Adrenal gland (tissue), 19 donors: ENCODE measurements at places on chromosomes 12 and 14. TPM values are rescaled to one million over a fixed set of nuclear protein-coding genes. Genes with fewer than 3 reads are reported as not detected.

The FAR2 gene
- polyA plus RNA-seq = 10.3 TPM

- H3K4me1 ChIP-seq = no peaks in the 10 kb centered on the region
- no peaks in the 10 kb centered on the region for H3K36me3 ChIP-seq
- H3K4me3 ChIP-seq = no peak overlapping the region
- H3K27me3 ChIP-seq = no peaks in the 10 kb centered on the region
Measured at GRCh38 chr14:22811722-22812121, 3.5 kb downstream of the SLC7A7 start.

DNA sequence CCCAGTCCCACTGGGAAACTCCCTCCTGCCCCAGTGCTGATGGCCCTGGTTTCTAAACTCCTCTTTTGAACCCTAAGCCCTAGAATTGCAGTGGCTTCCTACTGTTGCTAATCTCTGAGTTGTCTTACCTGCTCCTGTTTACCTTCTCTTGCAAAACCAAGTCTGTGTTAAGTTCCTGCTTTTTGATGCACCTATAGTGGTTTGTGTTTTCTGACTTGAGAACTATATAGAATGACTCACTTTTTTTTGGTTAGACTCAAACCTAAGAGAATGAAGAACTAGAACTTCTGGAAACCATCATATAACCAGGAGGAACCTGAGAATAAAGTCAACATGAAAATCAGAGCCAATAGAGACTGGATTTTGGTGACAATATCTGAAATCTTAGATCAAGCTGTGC, 5.5 kb upstream of the GAS2L3 start:
- no peak for DNase-seq
- H3K4me3 ChIP-seq = no peak overlapping the region
- H3K4me1 ChIP-seq = peaks cover 4% of the 10 kb centered on the region
- H3K27me3 ChIP-seq = no peaks in the 10 kb centered on the region
- H3K36me3 ChIP-seq = no peaks in the 10 kb centered on the region
- peak overlapping the region; percentile 18 for H3K27ac ChIP-seq

DNA sequence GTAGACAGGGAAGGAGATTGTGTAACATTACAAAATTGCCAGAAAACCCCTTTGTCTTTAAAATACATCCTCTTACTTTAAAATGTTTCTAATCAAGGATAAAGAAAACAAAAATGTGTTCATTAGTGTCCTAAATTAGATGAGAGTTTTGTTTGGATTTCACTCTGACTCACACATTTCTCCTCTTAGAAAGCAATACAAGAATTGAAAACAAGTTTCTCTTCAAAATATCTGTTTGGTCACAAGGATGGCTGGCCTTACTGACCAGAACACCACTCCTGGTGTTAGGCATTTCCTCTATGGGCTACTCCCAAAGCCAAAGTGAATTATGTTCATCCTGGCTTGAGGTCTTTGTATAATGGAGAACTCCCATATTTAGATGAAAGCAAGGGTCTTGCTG, 6.4 kb downstream of the GUCY2C start:
- H3K27me3 ChIP-seq = no peaks in the 10 kb centered on the region
- DNase-seq = no peak
- H3K27ac ChIP-seq = no peak overlapping the region
- H3K4me3 ChIP-seq = no peak overlapping the region
- no peaks in the 10 kb centered on the region for H3K4me1 ChIP-seq

DNA sequence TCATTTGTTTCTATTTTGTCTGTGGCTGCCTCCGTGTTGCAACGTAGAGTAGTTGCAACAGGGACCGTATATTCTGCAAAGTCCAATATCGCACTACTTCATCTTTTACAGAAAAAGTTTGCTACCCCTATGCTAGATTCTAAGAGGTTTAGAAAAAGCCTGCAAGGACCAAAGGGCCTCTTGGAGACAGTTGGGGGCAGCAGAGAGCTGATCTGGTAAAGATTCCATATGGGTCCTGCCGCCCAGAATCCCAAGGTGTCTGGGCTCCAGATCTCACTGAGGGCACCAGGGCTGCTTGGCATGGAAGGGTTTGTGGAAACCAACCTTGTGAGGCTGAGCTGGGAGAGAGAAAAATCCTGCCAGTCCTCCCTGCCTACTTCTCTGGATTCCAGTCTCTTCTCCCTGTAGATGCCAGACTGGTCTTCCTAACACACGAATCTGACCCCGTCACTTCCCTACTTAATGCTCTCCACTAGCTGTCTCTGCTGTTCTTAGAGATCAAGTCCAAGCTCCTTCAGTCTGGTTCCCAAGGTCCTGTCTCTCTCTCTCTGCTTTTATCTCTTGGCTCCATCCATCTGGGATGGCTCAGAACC, 74.6 kb downstream of the GLRX5 start:
- no peak overlapping the region for H3K4me3 ChIP-seq
- DNase-seq = peak; percentile 57
- no peaks in the 10 kb centered on the region for H3K4me1 ChIP-seq
- H3K27ac ChIP-seq = no peak overlapping the region
- H3K36me3 ChIP-seq = no peaks in the 10 kb centered on the region

GRCh38 chr12:82852529-82852928, 165.8 kb downstream of the TMTC2 start:
- no peak overlapping the region for H3K27ac ChIP-seq
- H3K4me3 ChIP-seq = no peak overlapping the region
- H3K27me3 ChIP-seq = no peaks in the 10 kb centered on the region
- H3K36me3 ChIP-seq = no peaks in the 10 kb centered on the region
- no peak for DNase-seq

DNA sequence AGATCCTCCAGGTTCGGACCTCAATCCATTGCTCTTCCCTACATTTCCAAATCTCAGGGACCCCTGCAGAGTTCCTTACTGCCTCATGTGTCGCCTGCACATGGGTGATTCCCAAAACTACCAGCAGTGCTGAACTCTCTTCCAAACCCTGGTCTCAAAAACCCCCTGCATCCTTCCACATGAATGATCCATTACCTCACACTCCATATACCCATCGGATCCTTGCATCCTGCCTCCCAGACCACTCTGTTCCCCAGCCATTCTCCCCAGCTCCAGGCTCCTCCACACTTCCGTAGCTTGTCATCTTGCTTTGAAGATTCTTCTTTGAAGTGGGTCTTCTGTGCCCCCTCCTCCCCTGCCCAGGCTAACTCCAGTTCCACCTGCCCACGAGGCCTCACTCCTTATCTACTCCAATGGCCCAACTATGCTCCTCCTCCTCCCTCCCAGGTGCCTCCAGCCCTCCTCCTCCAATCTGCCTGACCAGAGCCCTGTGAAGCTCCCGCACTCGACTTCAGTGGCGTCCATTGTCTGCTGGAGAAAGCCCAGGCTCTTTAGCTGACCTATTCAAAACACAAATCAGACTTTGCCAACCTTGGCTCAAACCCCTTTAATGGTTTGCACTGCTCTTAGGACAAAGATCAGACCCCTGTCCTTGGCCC, 13.8 kb downstream of the RAPGEF3 start:
- no peak overlapping the region for H3K4me3 ChIP-seq
- H3K27me3 ChIP-seq = no peaks in the 10 kb centered on the region
- no peaks in the 10 kb centered on the region for H3K4me1 ChIP-seq
- no peak overlapping the region for H3K27ac ChIP-seq
- no peaks in the 10 kb centered on the region for H3K36me3 ChIP-seq
- DNase-seq = no peak

DNA sequence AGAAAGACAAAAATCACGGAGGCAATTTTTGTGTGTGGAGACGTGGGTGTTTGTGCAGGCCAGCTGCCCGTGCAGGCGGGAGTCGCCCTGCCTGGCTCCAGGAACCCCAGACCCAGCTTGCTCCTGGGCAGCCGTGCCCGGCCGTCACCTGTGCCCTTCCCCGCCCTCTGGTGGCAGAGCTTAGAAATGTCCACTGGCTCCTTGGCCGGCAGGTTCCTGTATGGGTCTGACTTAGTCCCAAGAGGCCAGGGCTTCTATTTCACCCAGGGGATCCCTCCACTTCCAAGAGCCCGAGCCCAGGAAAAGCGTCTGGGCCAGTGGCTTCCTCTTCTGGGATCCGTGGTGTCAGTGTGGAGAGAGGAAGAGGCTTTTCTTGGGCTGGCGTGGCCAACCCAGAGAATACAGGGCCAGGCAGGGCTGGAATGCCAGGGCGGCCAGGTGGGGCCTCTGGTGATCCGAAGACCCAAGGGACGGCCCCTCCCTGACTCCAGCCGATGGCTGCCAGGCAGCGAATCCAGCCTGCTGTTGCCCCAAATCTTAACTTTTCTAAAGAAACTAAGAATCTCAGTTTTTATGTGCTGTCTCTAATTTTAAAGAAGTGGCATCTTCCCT, 120.9 kb downstream of the TMEM132C start:
- no peaks in the 10 kb centered on the region for H3K4me1 ChIP-seq
- H3K27me3 ChIP-seq = no peaks in the 10 kb centered on the region
- H3K36me3 ChIP-seq = no peaks in the 10 kb centered on the region
- no peak overlapping the region for H3K27ac ChIP-seq
- DNase-seq = peak; percentile 68

- no peak for DNase-seq
- H3K36me3 ChIP-seq = no peaks in the 10 kb centered on the region
- H3K27ac ChIP-seq = no peak overlapping the region
- H3K4me1 ChIP-seq = no peaks in the 10 kb centered on the region
- no peaks in the 10 kb centered on the region for H3K27me3 ChIP-seq
Measured at GRCh38 chr14:99077076-99077843, 194.7 kb downstream of the BCL11B start.

DNA sequence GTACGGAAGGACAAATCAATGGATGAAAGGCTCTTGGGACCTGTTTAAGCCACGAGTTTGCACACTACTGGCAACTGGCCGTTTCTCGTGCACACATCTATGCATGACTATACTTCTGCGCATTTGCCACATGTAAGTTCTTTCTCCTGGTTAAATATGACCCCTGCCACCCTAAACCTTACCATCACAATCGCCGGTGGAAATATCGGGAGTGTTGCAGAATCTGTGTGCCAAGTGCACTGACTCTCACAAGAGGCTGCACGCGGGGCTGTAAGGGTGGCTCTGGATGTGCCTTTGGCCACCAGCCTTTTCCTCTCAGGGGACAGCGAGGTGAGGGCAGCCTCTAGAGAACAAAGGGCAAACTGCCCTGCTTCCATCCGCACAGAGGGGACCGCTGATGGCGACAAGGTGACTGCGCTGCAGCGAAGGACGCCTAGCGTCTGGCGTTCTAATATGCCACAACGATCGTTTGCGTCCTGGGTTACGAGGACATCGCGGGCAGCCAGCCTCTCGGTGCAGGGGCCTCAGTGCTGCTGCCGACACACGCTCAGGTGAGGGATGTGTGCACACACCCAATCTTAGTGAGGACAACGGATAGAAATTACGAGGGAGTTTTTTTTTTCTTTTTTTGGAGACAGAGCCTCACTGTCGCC, 232.2 kb downstream of the PCNX1 start:
- H3K4me1 ChIP-seq = peaks cover 13% of the 10 kb centered on the region
- H3K27me3 ChIP-seq = no peaks in the 10 kb centered on the region
- H3K36me3 ChIP-seq = no peaks in the 10 kb centered on the region
- H3K27ac ChIP-seq = no peak overlapping the region
- peak; percentile 12 for DNase-seq
- H3K4me3 ChIP-seq = no peak overlapping the region

GRCh38 chr14:71366861-71367260, 459.6 kb downstream of the PCNX1 start:
- H3K27ac ChIP-seq = no peak overlapping the region
- peaks cover 42% of the 10 kb centered on the region for H3K4me1 ChIP-seq
- H3K4me3 ChIP-seq = no peak overlapping the region
- H3K27me3 ChIP-seq = no peaks in the 10 kb centered on the region
- DNase-seq = no peak

GRCh38 chr14:99440278-99440677, 40.4 kb downstream of the SETD3 start:
- no peaks in the 10 kb centered on the region for H3K4me1 ChIP-seq
- no peak for DNase-seq
- no peak overlapping the region for H3K27ac ChIP-seq

- H3K36me3 ChIP-seq = no peaks in the 10 kb centered on the region
- H3K4me1 ChIP-seq = no peaks in the 10 kb centered on the region
- H3K27ac ChIP-seq = no peak overlapping the region
Measured at GRCh38 chr12:90974286-90974685, 19.3 kb upstream of the CCER1 start.

DNA sequence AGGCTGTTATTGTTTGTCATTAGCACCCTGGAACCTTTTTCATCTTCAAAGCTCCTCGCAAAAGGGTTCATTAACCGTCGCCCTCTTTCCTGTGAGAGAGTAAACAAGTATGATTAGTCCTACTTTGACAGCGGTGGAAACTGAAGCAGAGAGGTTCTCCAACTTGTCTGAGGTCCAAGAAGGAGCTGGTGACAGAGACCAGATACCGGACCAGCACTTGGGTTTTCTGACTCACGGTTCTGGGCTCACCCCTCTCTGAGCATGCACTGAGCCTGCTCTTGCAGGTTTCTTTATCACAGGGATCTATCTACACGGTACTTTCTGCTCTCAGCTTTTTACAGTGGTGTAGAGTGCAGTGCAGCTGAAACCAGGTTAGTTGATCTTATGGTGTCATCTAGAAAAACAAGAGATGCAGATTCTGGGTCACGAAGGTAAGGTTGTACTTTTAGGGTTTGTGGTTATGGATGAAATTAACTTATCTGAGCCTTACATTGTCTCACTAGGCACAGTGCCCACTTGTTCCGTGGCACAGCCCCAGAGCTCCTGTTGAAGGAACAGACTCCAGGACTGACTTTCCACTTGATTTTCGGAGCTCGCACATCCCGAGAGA, 62.1 kb downstream of the PPP2R5C start:
- peaks cover 63% of the 10 kb centered on the region for H3K4me1 ChIP-seq
- H3K27ac ChIP-seq = peak overlapping the region; percentile 6
- no peak overlapping the region for H3K4me3 ChIP-seq
- no peaks in the 10 kb centered on the region for H3K36me3 ChIP-seq
- no peaks in the 10 kb centered on the region for H3K27me3 ChIP-seq

- H3K36me3 ChIP-seq = peaks cover 94% of the 10 kb centered on the region
- no peaks in the 10 kb centered on the region for H3K27me3 ChIP-seq
- H3K4me1 ChIP-seq = no peaks in the 10 kb centered on the region
Measured at GRCh38 chr12:118034429-118035189, 18.1 kb downstream of the RFC5 start.

The RERG gene
- 33.5 TPM for polyA plus RNA-seq

- peak; percentile 79 for DNase-seq
- peaks cover 44% of the 10 kb centered on the region for H3K4me1 ChIP-seq
- no peak overlapping the region for H3K27ac ChIP-seq
- no peaks in the 10 kb centered on the region for H3K27me3 ChIP-seq
- no peaks in the 10 kb centered on the region for H3K36me3 ChIP-seq
Measured at GRCh38 chr14:103546652-103547454, 15.6 kb downstream of the BAG5 start.

DNA sequence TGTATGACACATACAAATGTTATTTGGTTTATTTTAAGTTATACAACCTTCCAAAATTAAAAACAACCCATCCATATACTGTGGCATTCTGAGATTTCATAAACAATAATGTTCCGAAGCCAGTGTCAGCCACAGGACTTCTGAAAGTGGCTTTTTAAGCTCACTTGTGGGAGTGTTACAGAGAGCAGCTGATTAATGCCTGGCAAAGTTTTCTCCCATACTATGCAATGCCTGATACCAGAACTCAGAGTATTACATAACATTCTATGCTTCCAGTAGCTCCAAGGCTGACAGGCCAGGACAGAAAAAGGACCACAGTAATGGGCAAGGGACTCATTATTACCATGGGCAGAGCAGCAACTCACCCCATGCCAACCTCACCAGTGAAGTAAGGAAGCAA, 29.3 kb downstream of the NELL2 start:
- DNase-seq = no peak
- no peaks in the 10 kb centered on the region for H3K36me3 ChIP-seq
- no peak overlapping the region for H3K4me3 ChIP-seq
- no peak overlapping the region for H3K27ac ChIP-seq
- H3K4me1 ChIP-seq = no peaks in the 10 kb centered on the region
- H3K27me3 ChIP-seq = no peaks in the 10 kb centered on the region

GRCh38 chr12:108194585-108194984, 65.5 kb downstream of the WSCD2 start:
- H3K4me1 ChIP-seq = no peaks in the 10 kb centered on the region
- no peak overlapping the region for H3K27ac ChIP-seq
- DNase-seq = no peak
- H3K4me3 ChIP-seq = no peak overlapping the region
- no peaks in the 10 kb centered on the region for H3K27me3 ChIP-seq
